ENCODE measurements at places on chromosomes 11 and 22.

- no peak for DNase-seq
Measured at GRCh38 chr11:24093375-24093774, 403.5 kb upstream of the LUZP2 start.

DNA sequence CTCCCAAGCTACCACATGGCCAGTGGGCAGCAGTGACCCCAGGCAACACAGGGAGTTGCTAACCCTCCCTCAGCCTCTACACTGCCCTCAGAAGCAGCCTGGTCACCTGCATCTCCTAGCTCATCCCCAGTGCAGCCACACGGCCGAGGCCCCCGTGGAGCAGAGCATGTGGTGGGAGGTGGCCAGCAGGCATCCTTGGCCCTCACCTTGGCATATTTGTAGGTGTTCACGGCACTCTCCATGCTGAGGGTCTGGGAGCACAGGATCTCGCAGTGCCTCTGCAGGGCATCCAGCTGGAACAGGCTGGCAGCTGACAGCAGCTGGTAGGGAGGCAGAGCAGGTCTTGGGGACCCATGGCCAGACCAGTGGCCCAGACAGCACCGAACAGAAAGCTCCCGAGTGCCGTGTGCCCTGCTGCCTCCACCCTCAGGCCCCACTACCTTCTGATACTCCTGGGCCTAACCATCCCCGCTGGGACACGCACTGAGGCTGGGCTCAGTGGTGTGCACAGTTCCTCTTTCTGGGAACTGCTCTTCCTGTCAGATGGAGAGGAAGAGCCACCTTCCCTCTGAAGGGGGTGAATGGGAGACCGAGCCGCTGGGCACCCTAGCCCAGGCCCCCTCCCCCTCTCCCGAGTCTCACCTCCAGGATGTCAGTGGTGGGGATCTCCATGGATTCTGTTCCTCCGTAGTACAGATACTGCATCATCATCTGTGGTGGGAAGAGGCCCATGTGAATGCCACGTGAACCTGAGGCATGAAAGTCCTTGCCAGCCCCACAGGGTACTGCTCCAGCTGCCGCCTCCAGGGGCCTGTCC lies 48.8 kb downstream of the NAT10 start:
- DNase-seq: no peak

- no peak for DNase-seq
Measured at GRCh38 chr11:107770551-107770951, 58.7 kb upstream of the SLN start.

DNA sequence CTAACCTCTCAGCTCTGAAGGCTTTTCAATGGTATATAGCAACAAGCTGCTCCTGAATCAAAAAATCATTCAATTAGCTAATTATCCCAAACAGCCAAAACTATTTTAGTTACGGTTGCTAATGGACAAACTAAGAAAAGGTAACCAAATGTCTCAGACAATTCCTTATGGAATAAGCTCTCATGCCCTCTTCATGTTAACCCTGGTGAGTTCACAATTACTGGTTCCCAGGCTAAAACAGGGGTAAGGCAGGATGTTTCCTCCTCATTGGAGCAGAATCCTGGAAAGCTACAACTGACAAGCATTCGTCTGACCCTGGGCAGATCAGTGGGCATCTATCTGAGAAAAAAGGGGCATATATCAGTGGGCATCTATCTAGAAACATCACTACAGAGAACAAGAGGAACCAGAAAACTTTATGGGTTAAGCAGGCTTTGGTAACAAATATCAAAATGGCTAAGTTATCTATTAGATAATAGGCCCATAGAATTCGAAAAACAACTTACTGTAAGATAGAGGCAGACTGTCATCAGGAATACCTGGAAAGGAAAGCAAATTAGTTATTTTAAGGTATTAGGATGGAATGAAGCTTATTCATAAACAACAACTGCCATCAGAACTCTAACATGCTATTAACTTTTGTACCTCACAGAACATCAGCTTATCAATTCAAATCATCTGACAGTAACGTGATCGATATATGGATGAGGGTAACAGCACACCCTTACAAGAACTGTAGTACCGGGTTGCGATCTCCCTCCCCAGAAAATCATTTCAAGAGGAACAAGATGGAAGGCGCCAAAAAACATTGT lies 14.8 kb upstream of the WDR74 start:
- no peak for DNase-seq

DNA sequence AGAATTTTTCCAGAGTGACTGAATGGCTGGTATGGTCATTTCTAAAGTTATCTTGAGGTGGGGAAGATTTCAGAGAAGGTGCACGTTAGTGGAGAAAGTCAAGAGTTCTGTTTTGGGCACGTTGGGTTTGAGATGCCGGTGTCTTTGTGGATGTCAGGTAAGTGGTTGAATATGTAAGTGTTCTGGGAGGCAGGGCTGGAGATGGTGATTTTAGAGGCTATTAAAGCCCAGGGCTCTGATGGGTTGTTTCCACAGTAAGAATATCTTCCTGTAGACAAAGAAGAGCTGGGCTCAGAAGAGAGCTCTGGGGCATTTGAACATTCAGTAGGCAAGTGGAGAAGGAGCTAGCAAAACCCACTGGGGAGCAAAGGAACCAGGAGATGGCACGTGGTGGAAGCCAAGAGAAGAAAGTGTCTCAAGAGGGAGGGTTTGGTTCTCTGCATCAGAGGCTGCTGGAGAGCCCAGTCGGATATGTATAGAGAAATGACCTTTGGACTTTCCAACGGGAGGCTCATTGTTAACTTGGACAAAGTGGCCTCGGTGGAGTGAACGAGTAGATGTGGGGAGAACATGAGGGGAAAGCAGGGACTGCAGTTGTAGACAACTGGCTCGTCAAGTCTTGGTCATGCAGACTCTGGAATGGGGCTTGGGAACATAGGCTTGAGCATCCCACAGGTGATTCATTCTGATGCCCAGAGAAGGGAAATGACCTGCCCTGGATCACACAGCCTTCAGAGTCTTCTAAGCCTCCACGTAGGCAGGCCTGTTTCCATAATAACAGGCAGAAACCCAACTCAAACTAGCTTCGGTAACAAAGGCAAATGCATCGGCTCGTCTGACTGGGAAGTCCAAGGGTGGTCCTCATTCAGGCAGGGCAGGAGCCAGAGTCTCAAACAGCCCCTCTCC lies 98.4 kb upstream of the PARVA start:
- DNase-seq: no peak

GRCh38 chr11:64096835-64097234 lies 61.1 kb downstream of the FLRT1 start:
- no peak for DNase-seq

DNA sequence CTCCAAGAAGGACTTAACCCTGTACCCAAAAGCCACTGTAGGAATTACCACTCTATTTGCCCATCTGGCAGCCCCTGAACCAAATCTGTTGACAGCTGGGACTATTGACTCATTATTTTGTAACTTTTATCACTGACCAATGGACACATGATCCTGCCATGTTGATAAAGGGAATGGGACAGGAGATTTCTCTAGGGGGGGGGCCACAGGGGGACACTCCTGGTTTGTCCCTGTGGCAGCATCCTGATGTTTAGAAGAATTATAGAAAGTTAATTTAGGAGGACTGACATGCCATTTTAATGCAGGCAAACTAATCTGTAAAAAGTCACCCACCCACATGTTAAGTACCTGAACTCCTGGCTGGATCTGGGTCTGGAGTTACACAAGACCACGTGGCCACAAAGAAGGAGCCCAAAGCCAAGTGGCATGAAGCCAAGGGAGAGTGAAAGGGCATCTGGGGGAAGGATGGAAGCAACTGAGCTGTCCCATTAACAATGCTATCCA lies 558.1 kb downstream of the ETS1 start:
- DNase-seq: no peak

GRCh38 chr11:17077240-17077519 lies 287 bp downstream of the RPS13 start:
- peak; percentile 10 for DNase-seq

DNA sequence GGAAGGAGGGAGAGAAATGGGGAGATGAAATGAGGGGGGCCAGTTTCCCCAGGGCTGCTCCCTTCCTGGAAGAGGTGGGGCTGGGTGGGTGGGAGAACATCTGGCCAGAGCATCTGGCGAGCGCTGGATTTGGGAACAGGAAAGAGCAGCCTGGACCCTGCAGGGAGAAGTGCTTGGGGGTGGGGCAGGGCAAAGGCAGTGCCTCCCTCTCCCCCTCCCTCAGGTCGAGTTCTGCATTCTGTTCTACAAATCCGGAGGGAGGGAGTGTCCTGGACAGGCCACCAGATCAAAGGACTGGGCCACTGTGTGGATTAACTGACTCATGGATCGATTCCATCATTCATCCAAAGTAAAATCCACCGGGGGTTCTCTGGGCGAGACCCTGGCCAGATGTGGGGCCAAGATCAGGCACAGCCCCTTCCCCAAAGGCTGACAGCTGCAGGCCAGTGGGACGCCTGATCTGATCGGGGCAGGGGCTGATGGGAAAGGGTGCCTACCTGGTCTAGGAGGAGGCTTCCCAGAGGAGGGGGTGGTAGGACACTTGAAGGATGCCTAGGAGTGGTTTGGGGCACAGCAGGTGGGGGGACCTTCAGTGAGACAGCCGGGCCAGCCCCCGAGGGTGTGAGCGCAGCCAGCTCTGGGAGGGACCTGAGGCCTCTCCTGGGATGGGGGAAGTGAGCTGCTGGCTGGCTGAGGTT lies 57.5 kb downstream of the CACNA1I start:
- no peak for DNase-seq

GRCh38 chr11:73404048-73404447 lies 27.8 kb downstream of the RELT start:
- DNase-seq: peak; percentile 57

GRCh38 chr11:86302092-86302793 lies at the start of gene HIKESHI:
TSS of gene HIKESHI (plus strand) at chr11:86302240. CDS start at chr11:86302449, 209 bp downstream.
- peak; percentile 94 for DNase-seq
